Left lobe of liver (tissue), 2 donors: ENCODE measurements at places on chromosomes 1 and 21. TPM values are rescaled to one million over a fixed set of nuclear protein-coding genes. Genes with fewer than 3 reads are reported as not detected.
A peak's percentile ranks its signal among the peaks of the same experiment; 100 is the strongest.

DNA sequence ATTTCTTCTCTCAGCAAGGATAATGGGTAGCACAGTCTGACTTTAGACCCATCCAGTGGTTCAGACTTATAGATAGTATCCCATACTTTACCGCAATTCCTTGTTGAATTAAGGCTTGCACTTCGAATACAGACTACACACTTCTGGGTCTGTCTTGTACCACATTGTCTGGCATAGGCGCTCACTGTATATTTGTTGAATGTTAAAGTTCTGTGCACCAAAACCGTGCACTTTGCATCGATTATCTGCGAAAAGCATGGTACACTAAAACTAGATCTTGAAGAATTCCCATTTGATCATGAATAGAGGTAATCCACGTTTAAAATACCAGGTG, 556 bp upstream of the RYR2 start:
- DNase-seq: no peak

- DNase-seq: no peak
These were observed 6.2 kb downstream of the TGFBR3 start for GRCh38 chr1:91879733-91880132.

DNA sequence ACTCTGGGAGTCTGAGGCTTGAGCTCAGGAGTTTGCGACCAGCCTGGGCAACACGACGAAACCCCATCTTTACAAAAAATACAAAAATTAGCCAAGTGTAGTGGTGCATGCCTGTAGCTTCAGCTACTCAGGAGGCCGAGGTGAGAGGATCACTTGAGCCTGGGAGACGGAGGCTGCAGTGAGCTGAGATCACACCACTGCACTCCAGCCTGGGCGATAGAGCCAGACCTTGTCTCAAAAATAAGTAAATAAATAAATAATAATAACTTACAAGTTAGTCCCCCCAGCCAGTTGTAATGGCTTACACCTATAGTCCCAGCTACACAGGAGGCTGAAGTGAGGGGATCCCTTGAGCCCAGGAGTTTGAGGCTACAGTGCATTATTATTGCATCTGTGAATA, 21.7 kb upstream of the BTG2 start:
- peak; percentile 21 for DNase-seq

DNA sequence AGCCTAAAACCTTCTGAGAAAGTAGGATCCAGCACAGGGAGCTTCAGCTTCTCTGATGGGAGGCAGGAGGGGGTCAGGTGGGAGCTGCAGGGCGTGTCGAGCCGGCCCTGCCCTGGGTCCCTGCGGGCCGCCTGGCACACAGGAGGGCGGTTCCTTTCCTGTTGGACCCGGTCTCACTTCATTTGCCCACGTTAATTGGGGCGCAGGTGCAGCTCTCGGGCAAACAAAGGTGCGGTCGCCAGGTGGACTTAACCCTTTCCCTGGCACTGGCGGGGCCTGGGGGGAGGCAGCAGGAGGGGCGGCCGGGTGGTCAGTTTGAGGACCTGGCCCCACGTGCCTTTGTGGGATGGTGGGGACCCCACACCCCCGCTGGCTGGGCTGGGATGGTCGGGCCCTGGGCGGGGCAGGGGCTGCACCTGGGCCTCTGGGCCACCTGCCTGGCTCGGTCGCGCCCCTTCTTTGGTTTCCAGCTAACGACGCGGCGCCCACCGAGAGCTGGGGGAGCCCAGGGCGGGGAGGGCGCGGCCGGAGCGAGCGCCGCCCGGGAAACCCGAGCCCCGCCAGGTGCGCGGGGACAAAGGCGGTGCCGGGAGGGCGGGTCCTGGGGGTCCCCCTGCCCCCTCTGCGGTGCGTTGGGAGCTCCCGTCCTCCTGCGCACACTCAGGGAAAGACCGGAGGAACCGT, 20.8 kb upstream of the C1orf159 start:
- DNase-seq: no peak

DNA sequence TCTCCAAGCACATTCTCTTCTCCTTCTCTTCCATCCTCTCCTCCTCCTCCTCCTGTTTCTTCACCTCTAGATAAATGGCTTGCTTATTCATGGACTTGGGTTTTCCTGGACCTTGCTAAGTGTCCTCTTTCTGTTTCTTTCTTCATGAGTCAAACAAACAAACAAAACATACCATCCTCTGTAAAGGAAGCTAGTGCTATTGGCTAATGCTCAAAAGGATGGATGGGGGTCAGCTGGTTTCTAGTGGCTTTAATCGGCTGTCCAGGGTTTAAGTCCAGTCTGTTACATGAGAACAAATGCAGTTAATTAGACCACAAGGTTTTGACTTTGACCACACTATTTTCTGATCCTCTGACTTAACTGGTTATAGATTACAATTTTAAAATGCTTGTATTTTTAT, 83.8 kb upstream of the TSPAN2 start:
- DNase-seq: no peak

DNA sequence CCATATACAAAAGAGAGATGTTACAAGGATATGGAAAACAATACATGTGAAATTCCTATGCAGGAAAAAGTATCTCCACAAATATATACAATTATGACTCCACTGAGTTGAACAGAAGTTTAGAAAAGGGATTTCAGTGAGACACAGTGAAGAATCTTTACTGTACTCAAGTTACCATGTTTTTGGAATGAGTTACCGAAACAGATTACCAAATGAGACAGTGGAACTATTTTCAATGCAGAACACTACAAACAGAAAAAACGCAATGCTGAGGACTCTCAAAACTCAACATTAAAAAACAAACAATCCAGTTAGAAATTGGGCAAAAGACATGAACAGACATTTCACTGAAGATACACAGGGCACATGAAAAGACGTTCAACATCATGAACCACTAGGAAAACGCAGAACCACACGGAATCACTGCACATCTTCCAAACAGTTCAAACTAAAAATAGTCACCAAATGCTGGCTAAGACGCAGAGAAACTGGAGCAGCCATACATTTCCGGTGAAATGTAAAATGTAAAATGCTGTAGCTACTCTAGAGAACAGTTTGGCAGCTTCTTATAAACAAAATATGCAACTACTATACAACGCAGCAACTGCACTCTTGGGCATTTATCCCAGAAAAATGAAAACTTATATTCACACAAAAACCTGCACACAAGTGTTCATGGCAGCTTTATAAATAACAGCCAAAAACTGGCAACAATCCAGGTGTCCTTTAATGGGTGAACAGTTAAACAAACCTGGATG, 118.7 kb downstream of the UBR4 start:
- DNase-seq: no peak

GRCh38 chr1:3222042-3222692, 153.2 kb downstream of the PRDM16 start:
- no peak for DNase-seq

SLAMF8 gene
- 0.53 TPM for total RNA-seq

DHX9 gene
- 32.1 TPM for total RNA-seq

CD1E gene
- total RNA-seq: not detected

LCE1A gene
- total RNA-seq: not detected
